Foreskin melanocyte (primary cell): ENCODE measurements at places on chromosomes 12 and 14.

DNA sequence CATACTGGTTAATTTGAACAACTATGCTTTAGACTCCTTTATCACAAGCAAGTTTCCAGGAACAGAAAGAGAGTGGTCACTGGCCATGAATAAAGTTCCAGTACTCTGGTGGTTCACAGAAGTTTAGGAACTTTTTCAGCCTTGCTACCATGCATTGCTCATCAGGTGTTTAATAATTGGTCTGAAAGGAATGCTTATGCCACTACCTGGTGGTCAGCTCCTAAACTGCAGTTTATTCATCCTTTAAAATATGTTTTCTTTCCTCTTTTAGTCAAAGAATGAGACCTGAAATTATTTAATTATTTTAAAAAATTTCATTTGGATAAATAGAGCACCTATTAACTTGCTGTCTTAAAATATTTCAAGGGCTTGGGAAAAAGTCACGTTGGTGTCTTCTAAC is 260.1 kb upstream of the OR4E1 start:
- DNase-seq: no peak

- DNase-seq: no peak
Measured at GRCh38 chr12:105030820-105031807, 45.0 kb downstream of the NOPCHAP1 start.

- DNase-seq: no peak
Measured at GRCh38 chr14:72924337-72924736, 1.9 kb upstream of the DCAF4 start.

DNA sequence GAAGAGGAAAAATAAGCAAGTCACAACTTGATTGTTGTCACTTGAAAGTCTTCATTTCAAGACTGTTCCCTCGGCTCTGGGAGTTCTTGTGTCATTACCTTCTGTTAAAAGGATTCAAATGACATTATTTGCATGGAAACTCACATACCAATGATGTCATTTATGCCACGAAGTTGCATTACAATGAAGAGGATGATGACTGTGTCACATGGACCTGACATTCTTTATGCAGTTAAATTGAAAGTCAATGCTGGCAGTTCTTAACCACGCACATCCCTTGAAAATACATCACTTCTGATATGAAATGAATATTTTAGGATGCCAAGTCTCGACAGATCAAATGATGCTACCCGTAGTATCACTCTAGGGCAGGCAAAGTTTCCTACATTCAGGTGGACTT is 1069.5 kb downstream of the VRK1 start:
- no peak for DNase-seq

- DNase-seq: no peak
Measured at GRCh38 chr14:68473794-68474193, 319.1 kb downstream of the ZFP36L1 start.

GRCh38 chr14:31843361-31844091 is 233.6 kb upstream of the ARHGAP5 start:
- no peak for DNase-seq

DNA sequence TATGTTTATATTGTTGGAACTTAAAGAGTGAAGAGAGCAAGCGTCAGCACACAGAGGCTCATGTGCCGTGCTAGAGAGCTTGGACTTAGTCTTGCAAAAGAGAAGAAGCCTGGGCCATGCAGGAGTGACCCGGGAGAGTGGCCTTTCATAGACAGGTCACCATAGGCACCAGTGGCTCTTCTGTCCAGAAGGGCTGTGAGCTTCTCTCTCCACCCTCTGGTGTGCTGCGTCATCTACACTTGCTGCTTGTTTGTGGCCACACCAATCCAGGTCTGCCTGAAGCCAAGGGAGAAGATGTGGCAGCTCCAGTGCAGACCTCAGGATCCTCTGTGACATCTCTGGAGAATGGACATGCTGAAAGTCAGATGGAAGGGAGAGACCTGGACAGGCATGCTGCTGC is 74.4 kb downstream of the NTF3 start:
- DNase-seq: no peak

- peak; percentile 71 for DNase-seq
Measured at GRCh38 chr12:21416511-21417121, 20.8 kb upstream of the PYROXD1 start.

GRCh38 chr14:23548351-23549318 is 2.9 kb downstream of the ZFHX2 start:
- DNase-seq: no peak

- no peak for DNase-seq
Measured at GRCh38 chr14:65011538-65011937, 24.8 kb downstream of the FNTB start.

GRCh38 chr14:22383515-22384166 is 205.4 kb downstream of the DAD1 start:
- DNase-seq: no peak

GRCh38 chr12:79710707-79711483 is 20.1 kb upstream of the PAWR start:
- DNase-seq: no peak

GRCh38 chr12:95006206-95006605 is 2.7 kb upstream of the NDUFA12 start:
- no peak for DNase-seq

DNA sequence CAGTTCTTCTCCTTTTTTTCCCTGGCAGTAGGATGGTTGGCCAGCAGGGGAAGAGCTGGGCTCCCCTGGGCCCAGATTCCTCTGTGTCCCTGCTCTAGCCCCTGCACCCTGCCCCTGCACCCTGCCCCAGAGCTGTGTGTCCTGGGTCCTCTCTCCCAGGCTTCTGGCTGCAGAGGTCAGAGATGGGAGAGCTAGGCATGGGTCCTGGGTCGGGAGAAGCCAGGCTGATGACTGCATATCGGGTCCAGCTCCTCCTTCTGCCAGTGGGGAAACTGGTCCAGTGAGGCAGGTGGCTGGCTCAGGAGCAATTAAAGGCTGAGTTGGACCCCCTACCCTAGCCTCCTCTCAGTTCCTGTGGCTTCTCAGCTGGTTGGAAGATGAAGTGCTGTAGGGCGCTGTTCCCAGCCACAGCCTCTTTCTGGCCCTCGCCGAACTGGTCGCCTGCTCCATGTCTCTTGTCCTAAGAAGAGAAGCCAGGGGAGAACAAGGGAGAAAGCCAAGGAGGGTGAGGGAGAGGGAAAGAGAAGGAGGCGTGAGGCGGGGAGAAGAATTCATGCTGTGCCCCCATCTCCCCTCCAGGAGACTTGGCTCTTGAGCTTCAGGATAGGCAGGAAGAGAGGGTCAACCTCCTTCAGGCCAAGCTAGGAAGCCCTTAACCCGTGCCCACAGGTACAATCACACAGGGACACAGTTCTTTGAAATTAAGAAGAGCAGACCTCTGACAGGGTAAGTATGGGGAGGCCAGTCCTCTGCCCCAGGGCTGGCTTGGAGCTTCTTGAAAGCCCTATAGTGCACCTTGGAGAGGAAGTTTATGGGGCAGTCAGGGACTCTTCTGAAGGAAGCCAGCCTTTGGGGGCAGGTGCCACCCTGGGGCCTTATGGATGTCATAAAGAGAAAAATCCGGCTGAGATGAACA is 9.5 kb downstream of the VASH1 start:
- DNase-seq: no peak

DNA sequence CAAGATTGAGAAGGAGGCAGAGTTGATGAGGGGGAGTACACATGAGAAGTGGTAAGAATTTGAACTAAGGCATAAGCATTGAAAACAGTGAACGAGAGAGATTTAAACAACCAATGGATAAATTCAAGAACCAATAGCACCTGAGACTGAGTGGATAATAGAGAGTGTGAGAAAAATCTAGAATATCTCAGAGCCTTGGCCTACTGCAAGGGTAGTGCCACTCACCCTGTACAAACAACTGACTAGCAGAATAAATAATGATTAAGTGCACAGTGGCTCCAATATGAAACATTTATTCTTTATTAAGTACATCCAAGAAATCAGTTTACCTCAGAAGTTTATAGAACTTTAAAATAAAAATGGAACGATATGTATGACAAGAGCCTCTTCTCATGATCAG is 54.4 kb downstream of the CAPS2 start:
- no peak for DNase-seq

- DNase-seq: no peak
Measured at GRCh38 chr14:32343926-32344430, 14.9 kb downstream of the AKAP6 start.

GRCh38 chr12:49552425-49552824 is 13.6 kb downstream of the KCNH3 start:
- DNase-seq: no peak

- no peak for DNase-seq
Measured at GRCh38 chr14:60878536-60878935, 102.3 kb downstream of the TRMT5 start.

GRCh38 chr14:101057394-101057793 is 153.9 kb upstream of the RTL1 start:
- DNase-seq: no peak

- no peak for DNase-seq
Measured at GRCh38 chr14:23694949-23695663, 58.9 kb downstream of the DHRS2 start.

DNA sequence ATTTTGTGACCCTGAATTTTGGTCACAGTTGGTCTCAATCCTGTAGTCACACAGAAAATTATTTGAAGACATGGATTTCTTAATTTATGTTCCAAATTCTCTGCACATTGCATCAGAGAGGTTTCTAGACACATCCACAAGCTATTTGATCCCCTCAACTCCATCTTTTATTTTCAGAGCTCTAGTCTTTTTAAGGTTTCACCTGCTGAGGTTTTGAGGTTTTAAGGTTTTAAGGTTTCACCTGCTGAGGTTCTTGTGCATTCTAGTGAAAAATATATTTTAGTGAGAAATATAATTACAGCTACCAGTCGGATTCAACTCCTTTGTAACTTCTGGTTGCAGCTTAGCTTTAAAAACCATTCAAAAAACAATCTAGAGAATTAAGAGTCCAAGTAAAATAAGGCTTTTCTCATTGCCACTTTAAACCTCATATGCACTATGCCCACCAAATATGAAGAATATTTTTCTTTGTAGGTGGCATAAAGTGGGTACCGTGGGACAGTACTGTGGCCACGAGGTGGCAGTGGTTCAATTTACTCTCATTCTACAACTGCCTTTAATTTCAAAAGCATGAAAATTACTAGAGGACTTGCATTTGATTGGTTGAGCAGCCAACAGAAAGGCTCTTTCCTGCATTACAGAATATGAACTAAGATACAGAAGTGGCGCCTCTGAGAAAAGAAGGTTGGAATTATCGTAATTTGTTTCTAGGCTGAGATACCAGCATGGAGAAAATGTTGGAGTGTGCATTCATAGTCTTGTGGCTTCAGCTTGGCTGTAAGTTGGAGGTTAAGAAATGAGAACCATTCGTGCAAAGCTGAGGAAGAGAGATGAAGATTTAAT is 366.5 kb upstream of the OR4E1 start:
- DNase-seq: peak; percentile 10

GRCh38 chr12:6928703-6929407 is 1.1 kb downstream of the ATN1 start:
- no peak for DNase-seq

GRCh38 chr12:112283546-112283945 is 98.7 kb downstream of the HECTD4 start:
- no peak for DNase-seq

GRCh38 chr14:99213527-99213971 is 58.4 kb downstream of the BCL11B start:
- DNase-seq: no peak

GRCh38 chr12:81668475-81668874 is 90.7 kb downstream of the PPFIA2 start:
- DNase-seq: peak; percentile 96

- no peak for DNase-seq
Measured at GRCh38 chr12:40001406-40001805, 104.5 kb downstream of the SLC2A13 start.

- DNase-seq: no peak
Measured at GRCh38 chr12:57591782-57592325, 862 bp downstream of the PIP4K2C start.

DNA sequence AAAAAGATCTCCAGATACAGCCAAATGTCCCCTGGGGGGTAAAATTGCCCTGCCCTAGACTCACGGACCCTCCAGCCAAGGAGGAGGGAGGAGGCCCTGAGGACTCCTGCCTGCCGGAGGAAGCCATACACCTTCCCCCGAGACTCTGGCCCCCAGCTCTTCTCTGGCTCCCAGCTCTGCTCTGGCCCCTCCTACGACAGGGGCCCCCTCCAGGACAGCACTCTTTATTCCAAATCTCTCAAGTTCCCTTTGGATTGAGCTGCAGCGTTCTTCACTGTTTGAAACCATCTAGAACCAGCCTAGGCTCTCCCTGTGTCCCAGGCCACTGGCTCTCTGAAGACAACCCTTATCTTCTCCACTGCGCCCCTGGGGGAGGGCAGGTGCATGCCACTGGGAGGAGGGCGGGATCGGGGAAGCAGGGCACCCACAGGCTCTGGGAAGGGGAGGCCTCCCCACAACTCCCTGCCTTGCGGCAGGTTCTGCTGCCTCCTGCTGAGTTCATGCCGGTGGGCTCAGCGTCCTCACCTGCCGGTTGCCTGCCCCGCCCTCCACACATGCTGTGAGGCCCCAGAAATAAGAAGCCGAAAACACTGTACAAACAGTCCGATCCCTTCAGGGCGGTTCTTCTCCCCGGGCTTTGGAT is 112.7 kb downstream of the DICER1 start:
- no peak for DNase-seq

GRCh38 chr14:26527095-26527494 is 70.7 kb downstream of the NOVA1 start:
- no peak for DNase-seq

DNA sequence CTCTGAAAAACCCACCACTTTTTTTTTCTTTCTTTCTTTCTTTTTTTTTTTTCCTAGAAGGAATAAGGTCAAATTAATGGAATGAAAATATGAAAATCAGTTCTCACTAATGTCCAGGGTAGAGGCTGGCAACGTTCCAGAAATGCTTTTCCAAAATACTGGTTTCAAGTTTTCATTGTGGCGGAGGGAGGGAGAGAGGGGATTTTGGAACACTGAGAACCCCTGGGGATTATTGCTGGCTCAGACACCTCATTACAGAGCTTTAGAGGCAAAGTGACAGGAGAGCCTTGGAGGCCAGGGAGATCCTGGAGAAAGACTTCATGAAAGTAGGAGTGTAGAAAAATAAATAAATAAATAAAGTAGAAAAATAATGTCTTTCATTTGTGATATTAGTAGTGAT is 45.4 kb downstream of the ALX1 start:
- DNase-seq: no peak

DNA sequence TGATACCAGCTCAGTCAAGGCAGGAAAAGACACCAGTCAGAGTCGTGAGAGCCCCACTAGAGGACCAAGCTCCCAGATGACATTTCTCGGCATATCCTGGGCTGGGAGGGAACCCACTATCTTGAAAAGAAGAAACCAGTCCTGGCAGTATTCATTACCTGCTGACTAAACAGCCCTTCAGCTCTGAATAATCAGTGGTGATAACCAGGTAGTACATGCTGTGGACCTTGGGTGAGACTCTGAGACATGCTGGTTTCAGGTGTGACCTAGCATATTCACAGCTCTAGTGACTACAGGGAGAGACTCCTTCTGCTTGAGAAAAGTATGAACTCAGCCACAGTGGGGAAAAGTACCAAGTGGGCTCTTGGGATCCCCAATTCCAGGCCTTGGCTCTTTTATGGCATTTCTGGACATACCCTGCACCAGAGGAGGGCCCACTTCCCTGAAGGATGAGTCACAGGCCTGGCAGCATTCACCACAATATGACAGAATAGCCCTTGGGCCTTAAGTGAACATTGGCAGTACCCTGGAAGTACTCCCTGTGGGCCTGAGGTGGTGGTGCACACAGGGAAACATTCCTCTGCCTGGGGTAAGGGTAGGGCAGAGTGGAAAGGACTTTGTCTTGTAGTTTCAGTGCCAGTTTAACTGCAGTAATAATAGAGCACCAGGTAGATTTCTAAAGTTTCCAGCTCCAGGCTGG is 82.6 kb upstream of the SLC38A4 start:
- DNase-seq: no peak

GRCh38 chr12:96258104-96258961 is 64.2 kb downstream of the ELK3 start:
- DNase-seq: no peak
